NCI-H510A treated with DMSO at 0.1 percent for 48 hours (cell line): ENCODE measurements at places on chromosomes 7 and 10.
A peak's percentile ranks its signal among the peaks of the same experiment; 100 is the strongest.

DNA sequence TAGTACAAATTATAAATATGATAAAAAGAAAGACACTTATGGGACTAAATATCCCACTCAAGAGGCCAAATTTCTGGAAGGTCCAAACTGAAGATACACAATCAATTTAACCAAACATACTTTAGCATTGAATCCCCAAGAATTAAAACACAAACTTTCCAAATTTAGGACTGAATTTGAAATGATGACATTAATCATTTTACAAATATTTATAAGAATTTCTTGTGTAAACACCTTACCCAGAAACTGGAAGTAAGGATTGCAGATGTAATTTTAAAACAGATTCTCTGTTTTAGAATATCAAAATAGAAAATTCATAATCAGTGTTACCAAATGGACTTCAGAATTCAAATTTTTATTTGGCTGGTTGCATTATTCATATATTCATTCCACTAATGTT lies 588.2 kb upstream of the KCND2 start:
- no peak for DNase-seq

GRCh38 chr10:35822316-35822715 lies 180.2 kb upstream of the FZD8 start:
- no peak for DNase-seq

DNA sequence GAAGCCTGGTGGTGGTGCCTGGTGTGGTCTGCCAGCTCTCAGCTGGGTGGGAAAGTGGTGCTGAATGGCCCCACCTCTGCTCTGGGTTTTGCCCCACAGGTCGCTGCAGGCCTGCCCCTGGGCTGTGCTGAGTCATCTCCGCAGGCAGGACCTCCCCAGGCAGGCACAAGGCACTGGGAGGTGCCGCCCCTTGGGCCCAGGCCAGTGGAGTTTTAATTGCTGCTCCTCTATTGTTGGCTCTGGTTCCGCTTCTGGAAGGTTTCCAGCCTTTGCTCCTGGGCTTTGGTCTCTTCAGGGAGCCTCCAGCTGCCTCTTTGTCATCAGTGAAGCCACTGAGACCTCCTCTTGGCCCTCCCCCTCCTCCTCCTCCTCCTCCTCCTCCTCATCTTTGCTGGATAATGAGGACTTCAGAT lies 180.3 kb upstream of the GRB10 start:
- DNase-seq = peak; percentile 95

DNA sequence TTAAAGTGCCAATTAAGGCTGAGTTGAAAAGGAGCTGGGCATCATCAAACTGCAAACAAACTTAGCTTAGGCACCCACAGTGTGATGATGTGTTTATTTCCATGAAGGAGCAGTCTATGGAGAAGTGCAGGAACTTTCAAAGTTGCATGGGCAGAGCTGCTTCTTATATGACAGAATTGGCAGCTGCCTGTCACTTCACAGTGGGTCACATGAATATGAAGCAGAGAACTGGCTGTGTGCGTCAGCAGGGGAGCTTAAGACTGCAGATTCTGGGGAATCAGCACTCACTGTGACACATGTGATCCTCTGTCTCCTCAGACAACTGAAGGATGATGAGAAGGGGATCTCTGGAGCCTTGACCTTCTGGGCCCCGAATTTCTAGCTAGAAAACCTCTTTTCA lies 36.6 kb downstream of the RBM28 start:
- DNase-seq = no peak

DNA sequence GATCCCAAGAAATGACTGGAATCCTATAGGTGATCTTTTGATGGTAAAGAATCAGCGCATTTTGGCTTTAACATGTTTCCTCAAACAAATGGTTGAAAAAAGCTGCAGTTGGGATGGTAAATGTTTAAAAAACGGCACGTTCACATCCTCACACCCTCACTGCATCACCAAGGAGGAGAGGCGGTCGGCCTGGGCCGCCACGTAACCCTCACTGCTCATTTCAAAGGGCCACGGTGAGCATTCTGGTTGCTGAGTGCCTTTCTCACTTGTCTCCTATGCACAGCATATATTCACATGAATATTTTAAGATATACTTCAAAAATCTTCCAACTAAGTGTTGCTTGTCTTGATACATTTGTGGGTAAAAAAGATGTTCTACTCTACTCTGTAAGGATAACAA lies 233.2 kb downstream of the DNAJB6 start:
- no peak for DNase-seq

GRCh38 chr10:68869623-68870022 lies 31.5 kb upstream of the DDX50 start:
- DNase-seq = no peak

DNA sequence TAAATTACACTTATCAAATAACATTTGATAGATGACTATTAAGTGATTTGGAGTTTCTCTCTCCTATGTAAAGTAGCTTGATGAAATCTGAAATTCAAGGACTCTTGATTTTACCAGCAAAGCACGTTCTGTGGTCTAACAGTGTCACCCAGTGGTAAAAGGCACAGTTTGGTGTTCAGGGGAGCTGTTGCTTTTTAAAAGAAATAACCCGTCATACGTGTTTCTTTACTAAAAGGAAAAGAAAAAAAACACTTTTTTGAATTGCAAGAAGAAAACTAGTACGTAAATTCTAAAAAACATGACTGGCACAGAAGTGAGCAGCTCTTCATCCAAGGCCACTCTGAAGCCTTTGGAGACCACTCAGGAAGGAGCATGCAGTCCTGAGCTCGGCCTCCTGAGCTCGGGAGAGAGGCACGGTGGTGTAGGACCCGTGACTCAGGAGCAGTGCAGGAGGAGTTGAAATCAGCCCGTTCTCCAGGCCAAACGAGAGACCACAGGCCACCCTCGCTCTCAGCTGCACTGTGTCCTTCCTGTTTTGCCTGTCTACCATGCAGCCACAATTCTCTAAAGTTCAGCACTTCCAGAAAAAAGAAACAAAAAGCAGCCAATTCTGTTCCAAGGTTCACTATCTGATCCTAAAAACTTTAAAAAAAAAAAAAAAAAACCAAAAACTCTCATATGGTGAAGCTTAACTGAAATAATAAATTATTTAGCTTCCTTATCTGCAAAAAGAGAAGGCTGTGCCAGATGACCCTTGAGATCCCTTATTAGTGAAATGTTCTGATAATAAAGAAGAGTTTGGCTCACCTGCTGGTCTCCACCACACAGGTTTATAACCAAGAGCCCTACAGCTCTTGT lies 212.6 kb upstream of the FRMD4A start:
- peak; percentile 4 for DNase-seq

DNA sequence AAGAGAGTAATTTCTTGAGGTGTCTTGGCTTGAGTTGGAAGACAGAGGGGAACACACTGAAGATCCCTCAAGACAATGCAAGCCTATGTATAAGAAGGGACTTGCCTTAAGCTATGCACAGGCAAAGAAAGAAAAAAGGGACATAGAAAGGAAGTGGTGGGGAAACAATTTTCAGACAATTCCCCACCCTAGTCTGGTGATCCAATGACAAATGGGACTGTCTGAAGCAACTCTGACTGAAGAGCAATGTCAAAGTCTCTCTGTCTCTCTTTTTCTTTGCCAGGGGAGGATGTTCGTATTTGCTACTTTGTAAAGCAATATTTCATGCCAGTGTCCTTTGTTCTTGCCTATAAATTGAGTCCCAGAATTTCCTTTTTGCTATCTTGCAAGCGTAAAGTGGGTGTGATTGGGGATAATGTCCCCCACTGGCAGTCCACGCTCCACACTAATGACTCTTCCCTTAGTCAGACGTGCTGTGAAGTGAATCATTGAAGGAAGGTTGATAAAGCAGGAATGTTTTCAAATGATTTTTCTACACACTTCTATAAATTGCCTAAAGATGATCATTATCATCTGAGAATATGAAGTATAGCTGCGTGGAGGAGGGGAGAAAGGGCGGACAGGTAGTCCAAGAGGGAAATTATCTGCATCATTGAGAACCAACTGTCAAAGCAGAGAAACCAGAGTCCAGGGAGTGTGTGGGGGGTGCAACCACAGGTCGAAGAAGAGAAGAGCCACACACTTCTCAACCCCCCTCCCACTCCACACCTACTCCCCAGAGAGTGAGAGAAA lies 243.8 kb upstream of the ETV1 start:
- no peak for DNase-seq

- no peak for DNase-seq
These were observed 81.0 kb downstream of the EBF3 start for GRCh38 chr10:129883029-129883428.
